ENCODE measurements at places on chromosomes 11 and 22.

DNA sequence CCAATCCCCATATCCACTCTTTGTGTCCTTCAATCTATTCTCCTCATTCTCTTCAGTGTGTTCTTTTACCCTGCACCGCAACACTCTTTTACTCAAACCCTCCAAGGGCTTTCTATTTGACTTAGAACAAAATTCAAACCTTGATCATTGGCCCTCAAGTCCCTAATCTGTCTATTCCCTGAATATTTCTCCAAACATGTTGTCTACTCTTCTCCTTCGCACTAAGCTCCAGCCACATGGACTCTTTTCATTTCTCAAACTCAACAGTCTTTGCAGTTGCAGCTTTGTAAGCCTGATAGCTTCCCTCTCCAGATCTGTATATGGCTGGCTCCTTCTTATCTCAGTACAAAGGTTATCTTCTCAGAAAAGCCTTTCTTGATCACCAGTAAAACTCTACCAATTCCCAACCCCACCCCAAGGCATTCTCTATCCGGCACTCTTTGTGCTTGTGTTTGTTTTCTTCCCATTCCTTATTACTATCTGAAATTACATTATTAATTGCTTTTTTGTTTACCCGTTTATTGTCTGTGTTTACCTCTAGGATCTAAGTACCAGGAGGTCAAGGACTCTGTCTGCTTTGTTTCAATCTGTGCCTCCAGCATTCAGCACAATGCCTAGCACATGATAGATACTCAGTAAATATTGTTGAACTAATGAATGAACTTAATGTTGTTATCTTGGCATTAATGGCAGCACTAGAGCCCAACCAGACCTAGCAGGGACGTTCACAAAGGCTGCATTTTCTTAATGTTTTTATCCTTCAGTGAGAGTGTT lies 147.4 kb downstream of the BBOX1 start:
- DNase-seq = no peak

DNA sequence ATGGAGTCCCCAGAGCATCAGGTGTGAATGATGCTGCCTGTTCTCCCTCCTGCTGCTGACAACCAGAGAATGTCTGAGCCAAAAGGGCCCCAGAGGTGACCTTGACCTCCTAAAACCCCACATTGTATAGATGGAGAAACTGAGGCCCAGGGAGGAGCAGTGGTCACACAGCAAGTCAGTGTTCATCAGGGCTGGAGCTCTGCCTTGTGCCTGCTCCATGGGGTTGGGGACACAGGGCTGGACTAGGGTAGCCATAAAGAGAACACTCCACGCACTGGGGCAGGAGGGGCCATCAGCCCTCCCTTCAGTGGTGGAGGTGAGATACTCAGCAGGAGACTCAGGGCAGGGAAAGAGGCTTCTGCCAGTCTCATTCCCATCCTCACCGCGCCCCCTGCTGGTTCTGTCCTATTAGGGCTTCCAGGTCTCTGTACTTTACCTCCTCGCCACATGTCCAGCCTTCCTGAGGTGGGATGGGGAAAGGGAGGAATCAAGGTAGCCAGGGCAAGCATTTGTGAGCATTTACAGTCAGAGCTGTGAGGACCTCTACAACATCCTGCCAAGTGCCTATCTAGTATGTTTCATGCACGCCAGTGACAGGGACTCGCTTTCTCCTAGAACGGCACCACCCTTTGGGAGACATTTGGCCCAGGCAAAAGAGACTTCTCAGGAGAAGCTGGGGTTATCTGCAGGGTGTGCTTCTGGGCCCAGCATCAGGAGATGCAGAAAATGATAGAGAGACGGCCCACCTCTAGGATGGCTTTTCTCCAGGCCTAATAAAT lies 43.2 kb downstream of the NEU3 start:
- DNase-seq = peak; percentile 74

DNA sequence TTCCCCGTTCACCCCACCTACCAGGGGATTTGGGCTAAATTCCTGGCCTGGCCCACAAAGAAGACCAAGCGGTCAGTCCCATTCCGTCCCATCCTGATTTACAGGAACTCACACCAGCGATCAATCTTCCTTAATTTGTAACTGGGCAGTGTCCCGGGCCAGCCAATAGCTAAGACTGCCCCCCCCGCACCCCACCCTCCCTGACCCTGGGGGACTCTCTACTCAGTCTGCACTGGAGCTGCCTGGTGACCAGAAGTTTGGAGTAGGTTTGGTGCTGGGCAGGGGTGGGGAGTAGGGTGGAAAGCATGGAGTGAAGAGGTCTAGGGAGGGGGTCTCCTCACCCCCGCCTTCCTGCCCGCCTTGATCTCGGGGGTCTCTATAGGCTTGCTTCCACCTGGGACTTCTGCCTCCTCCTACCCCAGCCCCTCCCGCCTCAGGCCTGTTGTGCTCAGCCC lies at the start of gene SERPING1:
Gene SERPING1 (plus strand): TSS at position 225 of the 455 bp plus-strand sequence. CDS start 586 bp downstream, outside the sequence.
- DNase-seq = peak; percentile 48

DNA sequence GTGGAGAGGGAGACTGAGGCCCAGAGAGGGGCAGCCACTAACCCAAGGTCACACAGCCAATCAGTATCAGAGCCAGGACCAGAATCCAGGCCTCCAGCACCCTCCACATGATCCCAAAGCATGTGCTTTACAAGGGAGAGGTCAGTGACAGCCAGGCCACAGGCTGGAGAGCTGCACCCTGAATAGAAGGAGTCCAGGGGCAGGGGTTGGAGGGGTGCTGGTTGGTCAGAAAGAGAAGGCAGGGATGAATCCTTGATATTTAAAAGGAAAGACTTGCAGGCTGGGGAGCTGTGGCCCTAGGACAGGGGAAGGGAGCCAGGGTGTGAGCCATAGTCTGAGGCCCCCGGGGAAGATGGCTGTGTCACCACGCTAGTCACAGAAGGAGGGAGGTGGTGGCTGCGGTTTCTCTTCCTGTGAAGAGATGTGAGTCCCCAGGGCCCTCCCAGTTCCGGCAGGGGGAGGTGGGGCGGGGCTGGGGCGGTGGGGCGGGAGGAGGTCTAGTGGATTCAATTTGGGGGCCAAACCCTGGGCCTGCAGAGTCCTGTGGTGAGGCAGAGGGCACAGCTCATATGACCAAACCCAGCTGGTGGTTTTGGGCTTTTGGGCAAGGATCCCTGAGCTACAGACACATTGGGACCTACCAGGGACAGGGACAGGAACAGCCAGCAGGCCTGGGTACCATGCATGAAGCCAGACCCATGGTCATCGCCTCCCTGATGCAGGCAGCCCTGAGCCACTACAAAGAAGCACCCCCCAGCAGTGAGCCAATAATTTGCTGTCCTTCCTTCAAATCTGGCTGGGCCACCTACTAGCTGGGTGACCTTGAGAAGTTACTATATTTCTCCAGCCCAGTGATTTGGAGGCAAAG lies 14.0 kb downstream of the RAC2 start:
- DNase-seq = no peak

DNA sequence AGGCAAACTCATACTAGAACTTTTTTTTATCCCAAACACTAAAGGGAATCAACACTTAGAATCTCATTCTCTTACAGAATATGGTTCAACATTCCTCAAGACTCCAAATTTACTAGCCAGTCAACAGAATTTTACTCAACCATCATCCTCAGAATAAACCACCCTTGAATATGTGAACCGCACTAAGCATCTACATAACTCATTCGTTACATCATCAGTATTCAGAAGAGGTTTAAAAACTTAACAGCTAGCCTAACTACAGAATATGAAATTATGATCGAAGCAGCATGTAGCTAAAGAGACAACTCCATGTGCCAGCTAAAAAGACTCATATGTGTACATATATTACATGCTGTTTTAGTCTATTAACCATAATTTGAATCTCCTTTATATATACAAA lies 47.9 kb downstream of the CLDN25 start:
- DNase-seq = no peak

- peak; percentile 5 for DNase-seq
These were observed 938.9 kb upstream of the TENM4 start for GRCh38 chr11:80379620-80380278.

GRCh38 chr11:67666676-67667489 lies 7.5 kb downstream of the ALDH3B2 start:
- no peak for DNase-seq

DNA sequence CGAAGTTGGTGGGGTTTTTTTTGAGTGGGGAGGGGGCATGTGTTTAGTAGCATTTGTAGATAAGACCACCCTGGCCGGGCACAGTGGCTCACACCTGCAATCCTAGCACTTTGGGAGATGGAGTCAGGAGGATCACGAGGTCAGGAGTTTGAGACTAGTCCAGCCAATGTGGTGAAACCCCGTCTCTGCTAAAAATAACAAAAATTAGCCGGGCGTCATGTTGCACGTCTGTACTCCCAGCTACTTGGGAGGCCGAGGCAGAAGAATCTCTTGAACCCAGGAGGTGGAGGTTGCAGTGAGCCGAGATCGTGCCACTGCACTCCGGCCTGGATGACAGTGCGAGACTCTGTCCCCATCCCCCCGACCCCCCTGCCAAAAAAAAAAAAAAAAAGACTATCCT lies 34.6 kb downstream of the CECR2 start:
- DNase-seq = no peak

DNA sequence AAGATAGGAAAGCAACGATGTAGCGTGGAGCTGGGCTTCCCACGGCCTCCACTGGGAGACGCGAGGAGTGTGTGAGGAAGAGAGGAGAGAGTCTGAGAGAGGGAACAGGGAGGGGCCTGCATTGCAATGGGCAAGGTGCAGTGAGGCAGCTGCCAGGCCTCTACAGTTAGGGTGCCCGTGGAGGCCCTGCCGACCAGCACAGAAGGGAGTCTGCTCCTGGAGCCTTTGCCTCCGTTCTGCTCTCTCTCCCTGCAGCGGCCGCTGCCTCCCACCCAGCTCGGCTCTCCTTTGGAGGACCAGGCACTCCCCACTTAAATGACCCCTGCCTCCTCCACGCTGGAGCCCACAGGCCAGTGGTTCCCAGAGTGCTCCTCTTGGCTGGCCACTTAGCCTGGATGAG lies 181.7 kb downstream of the EFCAB6 start:
- no peak for DNase-seq

- DNase-seq = no peak
These were observed 12.9 kb downstream of the ABTB2 start for GRCh38 chr11:34344768-34345539.

GRCh38 chr11:36447947-36448346 lies 62.1 kb downstream of the TRAF6 start:
- peak; percentile 43 for DNase-seq

GRCh38 chr22:38713921-38714320 lies 8.2 kb downstream of the GTPBP1 start:
- no peak for DNase-seq

DNA sequence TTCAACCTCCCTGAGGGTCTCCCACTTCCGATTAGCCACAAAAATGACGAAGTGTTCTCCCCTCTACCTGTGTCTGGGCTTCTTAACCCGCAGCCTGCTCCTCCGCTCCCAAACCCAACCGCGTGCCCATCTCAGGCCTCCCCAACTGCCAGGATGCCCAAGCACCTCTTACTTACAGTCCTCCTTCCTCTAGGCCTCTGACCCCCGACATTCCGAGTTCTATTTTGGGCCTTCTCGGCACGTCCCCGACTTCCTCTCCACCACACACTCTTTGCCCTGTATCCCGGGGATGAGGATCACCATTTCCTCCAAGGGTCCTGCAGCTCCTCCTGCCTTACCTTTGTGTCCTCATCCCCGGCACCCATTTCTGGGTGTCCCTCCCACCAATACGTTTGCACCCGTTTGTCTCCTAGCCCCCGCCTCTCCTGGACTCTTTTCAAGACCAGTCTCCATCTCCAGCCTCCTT lies 388 bp upstream of the MUS81 start:
- DNase-seq = no peak

- DNase-seq = no peak
These were observed 772.7 kb downstream of the LRRC4C start for GRCh38 chr11:40686765-40687164.

- DNase-seq = peak; percentile 22
These were observed at the start of gene MUC5B for GRCh38 chr11:1222491-1223345. Gene MUC5B, plus strand, starts transcription at chr11:1223066. Its CDS starts 58 bp downstream, at chr11:1223124.

GRCh38 chr22:42769238-42769573 lies 48.5 kb upstream of the A4GALT start:
- no peak for DNase-seq

DNA sequence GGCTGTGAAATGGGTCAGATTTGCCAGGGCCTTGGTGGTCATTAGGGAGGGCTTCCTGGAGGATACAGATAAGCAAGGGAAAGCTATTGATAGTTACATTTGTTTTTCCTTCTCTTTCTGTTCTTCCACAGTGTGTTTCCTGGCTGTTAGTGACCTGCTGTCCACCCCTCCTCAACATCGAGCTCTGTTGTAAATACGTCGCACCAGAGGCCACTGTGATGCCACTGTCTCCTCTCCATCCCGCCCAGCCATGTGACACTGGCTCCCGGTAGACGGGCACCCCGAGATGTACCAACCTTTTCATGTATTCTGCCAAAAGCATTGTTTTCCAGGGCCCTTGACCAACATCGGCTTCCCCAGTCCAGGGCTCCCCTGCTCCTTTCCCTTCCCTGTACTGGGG lies 58.1 kb downstream of the P4HA3 start:
- no peak for DNase-seq

DNA sequence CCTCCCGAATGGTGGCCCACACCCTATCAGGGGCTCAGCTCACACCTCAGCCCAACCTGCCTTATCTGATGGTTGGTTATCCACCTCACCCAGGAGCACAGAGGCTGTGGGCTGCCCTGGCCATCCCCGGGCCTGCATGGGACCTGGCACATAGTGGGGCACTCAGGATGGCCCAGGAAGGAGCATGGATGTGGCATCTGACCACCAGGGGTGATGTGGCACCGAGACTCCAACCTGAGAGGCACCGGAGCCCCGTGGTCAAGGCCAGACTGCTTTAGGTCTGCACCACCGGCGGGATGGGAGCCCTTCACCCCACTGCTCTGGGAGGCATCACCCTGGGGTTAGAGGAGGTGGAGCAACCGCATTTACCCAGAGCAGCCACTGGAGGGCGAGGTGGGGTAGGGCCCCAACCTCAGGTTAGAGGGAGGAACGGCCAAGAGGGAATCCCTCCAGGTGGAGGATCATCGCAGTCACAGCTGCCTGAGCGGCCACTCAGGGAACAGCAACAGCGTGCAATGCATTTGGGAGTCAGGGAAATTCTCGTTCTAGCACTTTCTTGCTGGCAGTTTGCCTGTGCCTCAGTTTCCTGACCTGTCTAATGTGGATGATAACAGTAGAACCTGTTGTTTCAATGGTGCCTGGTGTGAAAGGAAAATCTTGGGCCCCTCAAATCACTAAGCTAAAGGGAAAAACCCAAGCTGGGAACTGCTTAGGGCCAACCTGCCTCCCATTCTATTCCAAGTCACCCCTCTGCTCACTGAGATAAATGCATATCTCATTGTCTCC lies 52.9 kb upstream of the CARS1 start:
- DNase-seq = no peak
